ENCODE measurements at places on chromosomes 2 and 18.

GRCh38 chr2:1234731-1235308 is 178.4 kb upstream of the TPO start:
- no peak for DNase-seq

DNA sequence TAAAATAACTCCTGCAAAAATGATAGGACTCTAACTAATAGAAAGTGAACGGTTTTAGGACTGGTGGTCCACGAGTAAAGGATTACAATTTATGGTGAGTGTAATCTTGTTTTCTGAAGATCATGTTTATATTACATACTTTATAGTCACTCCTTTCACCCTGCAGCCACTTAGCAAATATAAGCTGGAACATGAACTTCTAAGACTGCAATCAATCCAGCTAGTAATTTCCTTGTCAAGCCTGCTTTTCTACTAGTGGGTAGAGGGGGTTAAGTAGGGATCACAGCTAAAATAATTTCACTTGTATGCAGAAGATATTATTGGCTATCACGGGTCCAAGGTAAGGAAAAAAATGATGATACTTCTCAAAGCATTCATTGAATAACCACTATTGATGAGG is 125.5 kb upstream of the NETO1 start:
- DNase-seq, result no peak

DNA sequence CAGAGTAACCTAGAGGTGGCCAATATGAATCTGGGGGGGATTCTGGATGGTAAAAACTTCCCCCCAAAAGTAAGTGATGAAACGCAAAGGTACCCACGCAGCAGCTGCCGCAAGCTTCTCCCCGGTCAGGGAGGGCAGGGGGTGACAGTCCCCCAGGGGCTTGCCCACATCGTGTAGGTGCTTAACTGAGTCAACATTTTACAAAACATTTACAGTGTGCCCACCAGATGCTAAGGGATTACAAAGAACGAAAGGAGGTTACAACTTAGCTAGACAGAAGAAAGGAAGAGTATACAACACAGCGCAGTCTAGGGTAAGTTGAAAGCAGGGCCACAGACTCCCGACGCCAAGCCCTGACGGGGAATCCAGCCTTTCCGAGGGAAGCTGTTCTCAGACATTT is 45.6 kb downstream of the LPIN2 start:
- DNase-seq, result no peak

- DNase-seq, result peak; percentile 7
Measured at GRCh38 chr2:105849431-105850179, 104.9 kb downstream of the NCK2 start.

- DNase-seq, result no peak
Measured at GRCh38 chr2:128489526-128490273, 171.0 kb upstream of the HS6ST1 start.

- no peak for DNase-seq
Measured at GRCh38 chr18:46754188-46754587, 2.7 kb downstream of the ST8SIA5 start.

GRCh38 chr18:76349067-76349715 is 145.9 kb downstream of the ZNF516 start:
- peak; percentile 78 for DNase-seq

GRCh38 chr2:140262908-140263307 is 1482.7 kb upstream of the NXPH2 start:
- no peak for DNase-seq

DNA sequence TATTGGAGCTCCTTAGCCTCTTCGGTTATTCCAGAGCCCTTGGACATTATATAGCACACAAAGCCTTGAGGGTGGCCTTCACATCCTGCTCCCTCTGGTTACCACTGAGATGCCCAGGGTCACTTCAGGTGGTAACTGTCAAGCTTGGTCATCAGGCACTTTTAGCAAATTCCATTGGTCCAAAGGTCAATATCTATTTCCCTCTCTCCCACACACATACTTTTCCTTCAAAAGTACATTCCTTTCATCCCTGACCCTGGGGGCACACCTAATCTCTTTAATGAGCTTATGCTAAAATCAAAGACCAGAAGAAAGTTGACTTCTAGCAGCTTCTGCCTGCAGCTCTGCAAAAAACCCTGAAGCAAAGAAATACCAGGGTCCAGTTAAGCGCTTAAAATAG is 172.0 kb upstream of the NRP2 start:
- no peak for DNase-seq

DNA sequence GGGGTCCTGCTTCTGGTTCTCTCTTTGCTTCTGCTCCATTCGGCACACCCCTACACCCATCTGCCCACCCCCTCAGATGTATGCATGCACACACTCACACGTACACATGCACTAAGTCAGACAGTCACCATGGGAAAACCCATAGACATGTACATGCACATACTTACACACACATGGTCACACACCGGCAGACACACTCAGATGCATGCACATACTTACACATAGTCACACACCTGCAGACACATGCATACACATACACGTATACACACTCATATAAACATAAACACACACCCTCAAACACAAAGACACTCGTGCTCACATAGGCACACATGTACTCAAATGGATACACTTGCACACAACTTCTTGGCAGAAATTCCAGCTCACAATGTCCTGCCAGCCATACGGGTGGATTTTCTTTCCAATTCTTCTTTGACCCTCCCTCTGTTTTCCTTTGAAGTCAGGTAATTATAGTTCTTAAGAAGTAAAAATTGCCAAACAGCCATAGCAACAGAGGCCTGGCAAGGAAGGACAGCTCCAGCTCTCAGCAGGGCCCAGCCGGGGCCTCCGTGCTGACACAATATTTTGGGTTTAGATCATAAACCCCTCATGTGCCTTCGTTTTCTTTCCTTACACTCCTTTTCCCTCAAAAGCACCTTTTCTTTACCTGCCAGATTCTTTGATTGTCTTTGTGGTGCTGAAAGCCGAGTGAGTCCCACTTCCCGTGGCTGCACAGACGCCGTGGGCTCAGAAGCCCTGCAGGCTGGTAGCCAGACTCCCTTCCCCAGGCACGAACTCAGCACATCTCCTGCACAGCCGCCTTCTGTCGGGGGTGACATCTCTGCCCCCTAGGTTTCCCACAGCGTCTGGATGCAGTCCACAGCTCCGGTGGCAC is 195.7 kb downstream of the ARL4C start:
- DNase-seq, result no peak

- DNase-seq, result no peak
Measured at GRCh38 chr18:64091526-64091925, 57.4 kb downstream of the LINC00305 start.

- peak; percentile 44 for DNase-seq
Measured at GRCh38 chr18:47772374-47773248, 157.8 kb downstream of the SMAD2 start.
